Esophagus muscularis mucosa (tissue), 4 donors: ENCODE measurements at places on chromosomes 1 and 21. TPM values are rescaled to one million over a fixed set of nuclear protein-coding genes. Genes with fewer than 3 reads are reported as not detected.

- peak overlapping the region; percentile 30 for H3K4me3 ChIP-seq
- peaks cover 40% of the 10 kb centered on the region for H3K4me1 ChIP-seq
- H3K27me3 ChIP-seq, result no peaks in the 10 kb centered on the region
- H3K27ac ChIP-seq, result no peak overlapping the region
- H3K36me3 ChIP-seq, result no peaks in the 10 kb centered on the region
- no peak for DNase-seq
Measured at GRCh38 chr1:235093013-235093695, 35.5 kb downstream of the TOMM20 start.

Gene ADORA1
- total RNA-seq, result 0.34 TPM

DNA sequence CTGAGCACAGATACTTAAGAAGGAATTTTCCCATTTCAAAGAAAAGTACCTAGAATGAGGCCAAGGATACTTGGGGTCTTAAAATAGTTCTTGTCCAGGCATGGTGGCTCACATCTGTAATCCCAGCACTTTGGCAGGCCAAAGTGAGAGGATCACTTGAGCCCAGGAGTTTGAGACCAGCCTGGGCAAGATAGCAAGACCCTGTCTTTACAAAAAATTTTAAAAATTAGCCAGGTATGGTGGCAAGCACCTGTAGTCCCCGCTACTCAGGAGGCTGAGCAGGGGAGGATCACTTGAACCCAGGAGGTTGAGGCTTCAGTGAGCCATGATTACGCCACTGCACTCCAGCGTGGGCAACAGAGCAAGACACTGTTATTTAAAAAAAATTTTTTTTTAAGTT, 29.0 kb downstream of the NFYC start:
- peaks cover 99% of the 10 kb centered on the region for H3K4me1 ChIP-seq
- no peaks in the 10 kb centered on the region for H3K36me3 ChIP-seq
- H3K4me3 ChIP-seq, result no peak overlapping the region
- peak overlapping the region; percentile 44 for H3K27ac ChIP-seq

Gene C1QC
- total RNA-seq, result 311 TPM

- no peak for DNase-seq
- no peaks in the 10 kb centered on the region for H3K27me3 ChIP-seq
- H3K27ac ChIP-seq, result no peak overlapping the region
- peaks cover 30% of the 10 kb centered on the region for H3K4me1 ChIP-seq
- no peak overlapping the region for H3K4me3 ChIP-seq
Measured at GRCh38 chr1:11782127-11782708, 20.2 kb downstream of the C1orf167 start.

Gene GREM2
- total RNA-seq, result 2.8 TPM

Gene HMGCS2
- not detected for total RNA-seq

GRCh38 chr1:226369110-226369509, 38.8 kb downstream of the PARP1 start:
- DNase-seq, result no peak
- H3K36me3 ChIP-seq, result peaks cover 93% of the 10 kb centered on the region
- H3K4me3 ChIP-seq, result no peak overlapping the region
